ENCODE measurements at places on chromosomes 13 and 19.

DNA sequence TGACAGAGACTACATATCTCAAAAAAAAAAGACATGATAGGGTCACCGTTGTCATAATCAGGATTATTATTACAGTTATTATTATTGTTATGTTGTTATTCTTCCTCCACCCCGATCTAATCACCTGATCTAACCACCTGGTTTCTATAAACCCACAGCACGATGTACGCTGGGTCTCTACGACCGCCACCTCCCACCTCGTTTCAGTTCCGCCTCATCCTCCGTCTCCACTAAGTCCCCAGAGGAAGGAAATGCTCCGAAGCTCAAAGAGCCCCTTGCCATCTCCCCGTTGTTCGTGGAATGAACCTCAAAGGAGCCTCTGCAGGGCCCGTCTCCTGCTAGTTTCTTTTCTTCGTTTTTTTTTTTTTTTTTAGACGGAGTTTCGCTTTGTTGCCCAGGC is 15.9 kb upstream of the MEIS3 start:
- DNase-seq = no peak

- no peak for DNase-seq
Measured at GRCh38 chr13:100365680-100366079, 222.9 kb downstream of the GGACT start.

GRCh38 chr13:99481366-99481765 is 19.9 kb upstream of the TM9SF2 start:
- no peak for DNase-seq

DNA sequence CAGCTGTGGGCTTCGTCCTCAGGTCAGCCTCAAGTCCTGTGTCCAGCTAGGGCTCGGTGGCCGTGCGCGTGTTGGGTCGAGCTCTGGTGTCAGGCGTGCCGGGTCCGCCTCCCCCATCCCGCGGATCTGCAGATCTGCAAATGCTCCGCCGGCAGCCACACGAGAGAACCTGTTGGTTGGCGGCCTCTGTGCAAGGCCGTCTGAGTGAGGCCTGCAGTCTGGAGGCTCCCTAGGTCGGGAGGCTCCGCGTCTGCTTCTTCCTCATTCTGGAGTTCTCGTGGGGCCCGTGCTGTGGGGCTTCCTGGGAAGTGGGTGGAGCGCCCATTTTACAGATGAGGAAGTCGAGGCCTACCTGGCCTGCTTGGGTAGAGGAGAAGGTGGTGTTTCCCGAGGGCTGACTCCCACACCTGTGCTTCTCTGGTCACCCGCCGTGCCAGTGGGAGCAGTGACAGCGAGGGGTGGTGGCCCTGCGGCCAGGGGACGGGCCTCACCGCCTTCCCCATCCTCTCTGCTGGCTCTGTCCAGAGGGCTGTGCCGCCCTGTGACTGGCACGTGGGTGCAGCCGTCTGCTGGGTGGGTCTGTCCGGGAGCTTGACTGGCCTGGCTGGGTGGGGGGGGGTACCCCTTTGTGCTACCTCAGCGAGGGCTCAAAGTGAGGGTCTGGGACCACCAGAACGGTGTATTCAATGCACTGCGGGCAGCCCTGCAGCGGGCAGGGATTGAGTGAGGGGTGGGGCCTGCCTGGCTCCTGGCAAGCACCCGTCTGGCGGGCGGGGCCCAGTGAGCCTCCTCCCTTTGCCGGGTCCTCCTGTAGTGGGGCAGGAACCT is 3.3 kb downstream of the CSNK1G2 start:
- DNase-seq = no peak

- DNase-seq = no peak
Measured at GRCh38 chr19:15864824-15865223, 33.0 kb downstream of the CYP4F2 start.

- no peak for DNase-seq
Measured at GRCh38 chr13:31334547-31334946, 134.8 kb downstream of the B3GLCT start.

DNA sequence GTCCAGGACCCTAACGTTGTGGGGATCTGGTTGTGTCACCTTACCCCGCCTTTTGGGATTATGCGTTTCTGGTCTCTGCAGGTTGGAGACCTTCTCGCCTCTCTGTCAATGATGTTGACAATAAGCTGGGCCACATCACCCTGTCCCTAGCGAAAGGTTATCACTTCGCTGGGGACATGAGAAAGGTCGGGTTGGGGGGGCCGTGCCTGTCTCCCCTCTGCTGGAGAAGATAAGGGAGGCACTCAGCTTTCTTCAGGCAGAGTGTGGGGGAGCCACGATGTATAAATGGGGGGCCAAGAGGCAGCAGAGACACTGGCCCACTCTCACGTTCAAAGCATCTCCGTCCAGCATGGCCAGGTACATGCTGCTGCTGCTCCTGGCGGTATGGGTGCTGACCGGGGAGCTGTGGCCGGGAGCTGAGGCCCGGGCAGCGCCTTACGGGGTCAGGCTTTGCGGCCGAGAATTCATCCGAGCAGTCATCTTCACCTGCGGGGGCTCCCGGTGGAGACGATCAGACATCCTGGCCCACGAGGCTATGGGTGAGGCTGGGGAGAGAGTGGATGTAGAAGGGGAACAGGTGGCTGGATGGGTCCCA is at the start of gene RLN3:
Gene RLN3 (plus strand): TSS at position 293 of the 595 bp plus-strand sequence. CDS start 57 bp downstream, at position 350.
- no peak for DNase-seq

- DNase-seq = no peak
Measured at GRCh38 chr13:102854675-102855074, 8.8 kb downstream of the ERCC5 start.

DNA sequence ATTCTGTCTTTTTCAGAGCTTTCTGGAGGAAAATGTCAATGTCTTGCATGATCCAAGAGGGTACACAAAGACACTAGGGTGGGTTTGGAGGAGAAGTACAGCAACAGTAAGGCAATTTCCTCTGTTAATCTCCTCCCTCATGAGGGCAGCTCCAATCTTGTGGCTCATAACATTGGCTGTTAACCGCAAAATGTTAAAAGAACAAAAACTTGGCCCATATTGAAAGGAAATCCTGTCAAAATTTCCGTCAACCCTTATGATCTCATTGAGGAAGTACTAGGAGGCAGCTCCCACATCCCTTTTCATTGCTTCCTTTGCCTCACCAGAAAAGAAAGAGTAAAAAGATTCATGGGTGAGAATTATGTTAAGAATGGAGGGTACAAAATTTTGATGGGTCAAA is 11.6 kb downstream of the OXGR1 start:
- no peak for DNase-seq

DNA sequence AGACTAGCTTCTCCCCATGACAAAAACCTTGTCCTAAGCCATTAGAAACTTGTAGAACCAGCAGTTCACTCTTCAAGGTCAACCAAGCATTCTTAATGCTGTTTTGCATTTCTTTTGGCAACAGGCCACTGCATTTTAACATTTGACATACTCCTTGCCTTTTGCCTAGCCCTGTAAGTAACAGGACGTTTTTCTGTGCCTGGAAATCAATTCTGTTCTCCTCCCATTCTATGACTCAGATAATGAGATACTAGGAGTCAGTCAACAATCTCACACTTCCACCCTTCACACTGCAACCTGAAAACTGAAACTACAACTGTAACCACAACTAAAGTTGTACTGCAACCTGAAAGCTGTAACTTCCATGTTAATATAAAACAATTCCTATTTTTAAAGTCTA is 268.7 kb downstream of the MZT1 start:
- DNase-seq = no peak

DNA sequence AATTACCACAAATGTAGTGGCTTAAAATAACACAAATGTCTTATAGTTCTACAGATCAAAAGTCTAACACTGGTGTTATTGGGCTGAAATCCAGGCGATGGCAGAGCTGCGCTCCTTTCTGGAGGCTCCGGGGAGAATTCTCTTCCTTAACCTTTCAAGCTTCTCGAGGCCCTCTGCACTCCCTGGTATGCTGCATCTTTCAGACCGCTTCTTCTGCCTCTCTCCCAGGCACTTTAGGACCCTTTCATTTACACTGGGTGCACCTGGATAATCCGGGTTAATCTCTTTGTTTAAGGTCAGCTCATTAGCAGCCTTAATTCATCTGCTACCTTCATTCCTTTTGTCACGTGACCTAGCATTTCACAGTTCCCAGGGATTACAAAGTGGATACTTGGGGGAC is 211.3 kb upstream of the RFC3 start:
- no peak for DNase-seq

GRCh38 chr19:44808463-44809371 is at the start of gene BCAM:
Gene BCAM (plus strand): TSS chr19:44809103. CDS start chr19:44809125, 22 bp downstream.
- no peak for DNase-seq

DNA sequence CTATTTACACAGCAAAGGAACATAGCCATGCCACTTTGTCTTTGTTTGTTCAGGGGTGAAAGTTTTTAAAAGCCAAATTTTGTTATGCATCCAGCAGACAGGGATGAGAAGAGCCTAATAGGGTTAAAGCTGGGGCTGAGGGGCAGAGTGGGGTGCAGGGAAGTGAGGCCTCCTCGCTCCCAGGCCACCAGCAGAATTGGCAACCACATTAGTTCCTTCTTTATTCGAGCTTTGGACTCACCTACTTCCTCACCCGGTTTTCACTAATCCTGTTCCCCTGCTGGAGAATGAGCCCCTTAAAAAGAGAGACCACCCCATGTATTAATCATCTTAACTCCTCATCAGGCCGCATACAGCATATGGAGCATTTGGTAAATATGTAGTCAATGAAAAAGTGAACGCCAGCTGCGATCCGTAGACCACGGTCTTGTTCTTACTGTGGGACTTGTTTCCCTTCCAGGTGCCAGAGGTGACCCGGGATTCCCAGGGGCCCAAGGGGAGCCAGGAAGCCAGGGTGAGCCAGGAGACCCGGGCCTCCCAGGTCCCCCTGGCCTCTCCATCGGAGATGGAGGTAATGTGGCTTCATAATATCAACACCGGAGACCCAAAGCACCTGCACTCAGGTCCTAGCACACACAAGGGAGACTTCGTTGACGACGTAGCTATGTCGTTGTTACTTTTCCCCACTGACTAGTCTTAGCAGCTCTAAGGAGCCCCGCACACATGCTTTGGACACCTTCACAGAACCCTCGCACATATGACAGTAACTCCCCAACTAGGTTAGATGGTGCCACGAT is 112.1 kb downstream of the RAB20 start:
- no peak for DNase-seq

- DNase-seq = no peak
Measured at GRCh38 chr13:104608331-104608730, 1542.1 kb upstream of the SLC10A2 start.

- DNase-seq = no peak
Measured at GRCh38 chr13:109281903-109282635, 504.3 kb downstream of the IRS2 start.

DNA sequence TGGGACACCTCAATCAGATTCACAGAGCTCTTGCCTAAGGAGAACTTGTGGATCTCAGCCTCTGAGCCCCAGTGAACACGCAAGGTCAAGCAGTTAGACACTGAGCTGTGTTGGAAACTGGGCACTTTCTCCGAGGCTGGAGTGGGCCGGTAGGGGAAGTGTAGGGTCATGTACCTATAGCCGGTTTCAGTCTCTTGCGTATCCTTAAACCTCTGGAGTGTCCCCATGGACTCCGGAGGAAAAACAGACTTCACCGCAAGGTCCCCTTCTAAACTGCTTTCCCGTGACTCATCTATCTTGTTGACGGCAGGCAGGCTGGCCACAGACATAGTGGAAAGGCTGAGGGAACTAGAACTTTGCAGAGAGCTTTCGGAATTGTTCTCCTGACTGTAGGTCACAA is 11.3 kb downstream of the IQCN start:
- DNase-seq = no peak

GRCh38 chr13:106595625-106596024 is 27.7 kb upstream of the ARGLU1 start:
- no peak for DNase-seq

DNA sequence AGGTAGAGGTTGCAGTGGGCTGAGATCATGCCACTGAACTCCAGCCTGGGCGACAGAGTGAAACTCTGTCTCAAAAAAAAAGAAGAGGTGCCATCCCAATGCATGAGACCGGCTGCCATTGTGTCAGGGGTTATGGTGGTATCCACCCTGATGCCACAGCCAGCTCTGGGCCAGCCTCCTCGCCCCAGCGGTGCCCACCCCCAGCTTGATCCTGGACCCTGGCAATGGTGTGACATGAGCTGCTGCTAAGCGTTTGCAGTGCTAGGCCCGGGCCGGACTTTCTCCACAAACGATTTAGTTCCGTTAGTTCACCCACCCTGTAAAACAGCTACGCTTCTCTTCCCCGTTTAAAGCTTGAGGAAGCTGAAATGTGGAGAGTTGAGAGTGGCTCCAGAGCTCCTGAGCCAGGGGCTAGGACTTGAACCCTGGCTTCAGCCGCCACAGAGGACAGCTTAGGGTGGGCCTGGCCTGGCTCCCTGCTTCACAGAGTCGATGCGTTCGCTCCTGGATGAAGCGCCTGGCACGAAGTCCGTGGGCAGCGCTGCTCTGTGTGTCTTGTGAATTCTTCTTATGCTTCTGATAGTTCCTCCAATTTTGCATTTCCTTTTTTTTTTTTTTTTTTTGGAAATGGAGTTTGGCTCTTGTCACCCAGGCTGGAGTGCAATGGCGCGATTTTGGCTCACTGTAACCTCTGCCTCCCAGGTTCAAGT is 25.5 kb downstream of the NKPD1 start:
- no peak for DNase-seq

- DNase-seq = peak; percentile 42
Measured at GRCh38 chr19:45470762-45471081, 2.9 kb downstream of the FOSB start.

GRCh38 chr19:40754611-40755247 is 3.7 kb downstream of the SNRPA start:
- no peak for DNase-seq

DNA sequence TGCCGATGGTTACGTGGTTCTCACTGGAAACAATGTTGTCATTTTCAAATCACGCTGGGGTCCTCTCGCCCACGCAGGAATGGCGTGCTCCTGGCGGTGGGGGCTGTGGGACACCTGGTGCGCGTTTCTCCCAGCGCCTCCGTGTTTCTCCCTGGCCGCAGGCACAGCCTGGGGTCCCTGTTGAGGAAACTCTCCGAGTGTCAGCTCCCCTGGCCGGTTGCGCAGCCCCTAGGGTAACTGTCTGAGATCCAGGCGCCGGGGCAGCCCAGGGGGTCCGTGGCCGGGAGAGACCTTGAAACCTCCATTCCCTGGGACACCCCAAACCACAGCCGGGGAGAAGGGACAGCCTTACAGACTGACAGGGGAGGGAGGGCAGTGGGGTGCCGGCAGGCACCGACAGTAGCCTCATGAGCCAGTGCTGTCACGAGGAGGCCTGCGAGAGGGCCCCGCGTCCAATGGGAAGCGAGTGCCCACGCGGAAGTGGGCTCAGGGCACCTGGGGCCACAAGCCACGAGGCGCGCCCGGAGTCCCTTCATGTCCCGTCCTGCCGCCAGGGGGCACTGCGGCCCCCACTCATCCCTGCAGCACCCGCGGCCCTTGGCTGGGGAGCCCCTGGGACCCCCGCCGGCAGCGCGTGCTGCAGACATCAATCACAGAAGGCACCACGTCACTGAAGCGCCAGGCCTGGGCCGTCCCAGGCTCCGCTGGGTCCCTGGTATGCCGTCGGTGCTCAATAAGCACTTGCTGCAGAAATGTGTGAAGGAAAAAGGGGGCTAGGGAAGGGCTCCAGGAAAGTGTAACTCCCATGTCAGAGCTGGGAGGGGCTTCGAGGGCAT is 9.5 kb downstream of the ADAMTSL5 start:
- DNase-seq = peak; percentile 47

- no peak for DNase-seq
Measured at GRCh38 chr19:18898607-18899408, 2.9 kb upstream of the CERS1 start.
